Fibroblast of the aortic adventitia (primary cell): ENCODE measurements at places on chromosomes 13 and 19. TPM values are rescaled to one million over a fixed set of nuclear protein-coding genes. Genes with fewer than 3 reads are reported as not detected.

DNA sequence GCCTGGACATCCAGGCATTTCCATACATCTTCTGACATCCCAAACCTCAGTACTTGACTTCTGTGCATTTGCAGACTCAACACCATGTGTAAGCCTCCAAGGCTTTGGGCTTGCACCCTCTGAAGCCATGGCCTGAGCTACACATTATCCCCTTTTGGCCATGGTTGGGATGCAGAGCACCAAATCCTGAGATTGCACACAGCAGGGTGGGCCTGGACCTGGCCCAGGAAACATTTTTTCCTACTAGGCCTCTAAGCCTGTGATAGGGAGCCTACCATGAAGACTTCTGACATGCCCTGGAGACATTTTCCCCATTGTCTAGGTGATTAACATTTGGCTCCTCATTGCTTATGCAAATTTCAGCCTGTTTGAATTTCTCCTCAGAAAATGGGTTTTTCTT, 853.4 kb upstream of the SPRY2 start:
- no peak for DNase-seq

DNA sequence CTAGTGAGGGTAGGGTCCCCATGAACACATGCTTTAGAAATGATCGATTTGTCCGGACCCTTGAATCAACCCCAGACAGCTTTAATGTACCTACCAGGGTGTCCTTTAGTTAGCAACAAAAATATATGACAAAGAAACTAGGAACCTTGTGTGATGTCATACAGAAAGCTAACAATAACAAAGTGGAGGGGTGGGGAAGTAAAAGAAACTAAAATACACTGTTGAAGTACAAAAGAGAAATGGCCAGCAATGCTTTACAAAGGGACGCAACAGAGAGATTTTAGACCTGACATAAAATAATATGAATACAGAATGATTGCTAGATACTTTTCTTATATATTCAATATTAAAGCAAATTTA, 40.0 kb downstream of the DZIP1 start:
- DNase-seq = peak; percentile 6

DNA sequence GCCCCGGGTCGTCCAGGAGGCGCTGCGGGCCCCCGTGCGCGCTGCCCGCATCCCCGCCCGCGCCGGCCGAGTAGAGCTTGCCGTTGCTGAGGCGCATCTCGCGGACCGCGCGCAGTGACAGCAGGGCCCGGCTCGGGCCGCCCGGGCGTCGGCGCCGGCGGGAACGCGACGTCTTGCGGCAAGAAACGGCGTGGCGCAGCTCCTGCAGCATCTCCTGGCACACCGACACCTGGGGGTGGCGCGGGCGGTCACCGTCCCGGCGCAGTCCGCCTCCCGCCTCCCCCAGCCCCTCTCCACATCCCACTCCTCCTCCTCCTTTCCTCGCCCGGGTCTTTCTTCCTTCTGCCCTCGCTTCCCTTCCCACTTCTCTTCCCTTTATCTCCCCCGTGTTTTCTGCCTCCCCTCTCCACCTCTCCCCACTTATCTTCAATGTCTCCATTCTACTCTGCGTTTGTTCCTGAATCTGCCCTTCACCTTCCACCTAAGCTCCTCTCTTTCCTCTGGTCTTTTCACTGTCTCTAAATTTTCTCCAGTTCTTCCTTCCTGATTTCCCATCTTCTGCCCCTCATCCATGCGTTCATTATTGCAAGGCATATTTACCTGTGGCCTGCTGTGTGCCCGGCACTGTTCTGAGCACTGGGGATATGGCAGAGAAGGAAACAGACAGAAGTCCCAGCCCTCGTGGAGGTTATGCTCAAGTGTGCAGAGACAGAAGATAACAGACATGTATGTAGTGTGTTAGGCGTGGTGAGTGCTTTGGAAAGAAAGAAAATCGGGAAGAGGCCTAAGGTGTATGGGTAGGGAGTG, 5.2 kb upstream of the ATP1A3 start:
- DNase-seq = no peak

Gene NBEA
- 4.6 and 6.9 TPM in 2 replicates for total RNA-seq

GRCh38 chr13:85332615-85333014, 466.6 kb downstream of the SLITRK6 start:
- DNase-seq = no peak

DNA sequence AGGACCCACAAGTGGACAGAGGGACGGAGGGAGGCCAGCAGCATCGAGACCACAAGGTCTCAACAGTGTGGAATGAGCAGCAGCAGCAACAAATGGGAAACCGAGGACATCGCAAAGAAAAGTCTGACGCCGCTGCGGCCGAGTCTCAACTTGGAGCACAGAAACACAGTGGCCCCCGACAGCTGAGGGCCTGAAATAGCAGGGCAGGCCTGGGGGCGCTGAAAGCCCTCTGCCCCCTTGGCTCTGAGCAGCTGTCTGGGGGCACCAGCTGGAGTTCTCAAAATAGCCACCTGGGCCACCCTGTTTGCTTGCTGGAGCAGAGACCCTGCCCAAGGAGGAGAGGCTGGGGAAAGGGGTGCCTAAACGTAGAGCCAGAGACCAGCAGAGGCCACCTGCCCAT, 5.9 kb upstream of the ISYNA1 start:
- no peak for DNase-seq

- no peak for DNase-seq
Observed at GRCh38 chr13:87810920-87811344, 139.8 kb downstream of the SLITRK5 start.

Gene VAV1
- total RNA-seq = not detected in 2 replicates

- DNase-seq = no peak
Observed at GRCh38 chr13:79194727-79195126, 211.3 kb downstream of the RBM26 start.

Gene CEACAM6
- not detected in 2 replicates for total RNA-seq

GRCh38 chr13:46908501-46908900, 11.6 kb upstream of the HTR2A start:
- DNase-seq = peak; percentile 89

- DNase-seq = peak; percentile 85
Observed at GRCh38 chr19:10259162-10259905, 7.3 kb downstream of the MRPL4 start.

GRCh38 chr13:62659365-62659764, 1243.7 kb upstream of the PCDH20 start:
- DNase-seq = no peak

GRCh38 chr13:40776232-40776631, 5.2 kb upstream of the MRPS31 start:
- DNase-seq = no peak

GRCh38 chr19:19300613-19301012, 19.7 kb downstream of the SUGP1 start:
- no peak for DNase-seq

Gene NR1H2
- total RNA-seq = 47.7 and 59.7 TPM in 2 replicates

GRCh38 chr13:36819739-36820090, 693 bp downstream of the RFXAP start:
- DNase-seq = peak; percentile 28

DNA sequence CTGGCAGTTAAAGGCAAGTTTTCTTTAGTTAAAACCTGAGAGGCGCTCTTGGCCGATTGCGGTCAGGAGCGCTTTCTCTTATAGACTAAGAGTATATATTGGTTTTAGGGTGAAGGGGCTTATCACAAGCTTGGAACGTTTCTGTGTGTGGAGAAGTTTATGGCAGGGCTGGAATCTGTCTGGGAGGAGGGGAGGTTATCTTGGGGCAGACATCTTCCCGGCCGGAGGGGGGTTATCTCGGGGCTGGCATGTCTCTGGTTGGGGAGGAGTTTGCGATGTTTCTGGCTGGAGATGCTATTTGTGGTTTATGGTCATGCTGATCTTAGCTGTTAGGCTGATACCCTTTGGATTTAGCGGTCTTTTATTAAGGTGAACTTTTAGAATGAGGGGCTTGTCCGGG, 18.3 kb downstream of the KDM4B start:
- peak; percentile 25 for DNase-seq

Gene PLK5
- not detected in 2 replicates for total RNA-seq

- peak; percentile 91 for DNase-seq
Observed at GRCh38 chr19:18274781-18275356, 617 bp upstream of the IQCN start.

Gene MAST1
- total RNA-seq = under 0.01 and 1.1 TPM in 2 replicates

Gene PROSER3
- 4.5 and 10.8 TPM in 2 replicates for total RNA-seq

DNA sequence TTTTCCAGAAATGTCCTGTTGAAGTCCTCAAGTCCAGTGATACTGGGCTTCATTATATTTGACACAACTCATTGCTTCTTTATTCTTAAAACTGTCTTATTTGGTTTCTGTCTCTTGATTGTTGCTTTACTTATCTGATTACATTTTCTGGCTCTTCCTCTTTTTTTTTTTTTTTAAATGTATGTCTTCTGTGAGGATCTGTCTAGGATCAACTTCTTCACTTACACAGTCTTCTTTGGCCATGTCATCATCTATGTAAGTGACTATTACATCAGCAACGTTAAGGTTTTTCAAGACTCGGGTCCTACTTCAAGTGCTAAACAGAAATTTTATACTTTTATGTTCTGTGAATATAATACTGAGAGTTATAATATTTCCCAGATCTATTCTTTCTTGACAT, 162.1 kb downstream of the PDS5B start:
- DNase-seq = no peak

DNA sequence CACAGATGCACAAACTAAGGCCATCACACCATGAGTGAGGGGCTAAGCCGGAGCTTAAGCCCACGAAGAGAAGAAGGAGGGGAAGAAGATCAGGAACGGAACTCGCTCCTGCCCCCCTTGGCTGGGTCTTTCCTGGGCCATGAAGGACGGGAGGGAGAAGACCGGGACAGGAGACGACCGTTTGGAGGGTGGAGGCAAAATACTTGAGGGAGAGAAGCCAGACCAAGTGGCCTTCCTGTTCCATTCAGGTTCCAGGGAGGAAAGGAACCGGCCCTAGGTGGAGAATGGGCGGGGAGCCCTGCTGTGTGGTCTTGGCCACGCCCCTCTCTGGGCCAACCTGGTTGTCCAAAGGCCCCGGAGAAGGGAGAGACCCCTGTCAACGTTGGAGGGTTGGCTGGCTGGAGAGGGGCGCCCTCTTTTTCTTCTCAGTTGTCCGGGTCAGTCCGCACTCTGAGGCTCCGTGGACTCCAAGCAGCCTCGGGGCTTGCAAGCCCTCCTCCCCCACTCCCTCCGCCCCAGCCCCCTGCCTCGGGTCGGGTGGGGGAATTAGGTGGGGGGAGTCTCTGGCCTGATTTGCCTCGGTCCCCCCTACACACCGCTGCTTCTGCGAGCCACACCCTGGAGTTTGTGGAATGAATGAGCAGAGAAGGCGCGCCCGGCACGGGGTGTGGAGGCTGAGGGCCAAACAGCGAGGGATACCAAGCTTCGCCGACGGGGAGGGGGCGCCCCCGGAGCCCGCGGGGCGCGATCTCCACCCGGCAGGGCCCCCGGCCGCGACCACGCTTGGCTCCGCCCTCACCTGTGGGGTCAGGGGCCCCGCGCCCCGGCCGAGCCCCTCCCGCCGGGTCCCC, 757 bp downstream of the FBN3 start:
- DNase-seq = no peak

Gene ZNF563
- 1.6 and 4.0 TPM in 2 replicates for total RNA-seq
